ENCODE measurements at places on chromosomes 13 and 19.

GRCh38 chr19:1466018-1466460 is 13.0 kb downstream of the C19orf25 start:
- no peak for DNase-seq

- no peak for DNase-seq
Observed at GRCh38 chr19:9523885-9524474, 14.5 kb downstream of the ZNF426 start.

- DNase-seq: no peak
Observed at GRCh38 chr13:25585000-25585399, 213.2 kb downstream of the ATP8A2 start.

DNA sequence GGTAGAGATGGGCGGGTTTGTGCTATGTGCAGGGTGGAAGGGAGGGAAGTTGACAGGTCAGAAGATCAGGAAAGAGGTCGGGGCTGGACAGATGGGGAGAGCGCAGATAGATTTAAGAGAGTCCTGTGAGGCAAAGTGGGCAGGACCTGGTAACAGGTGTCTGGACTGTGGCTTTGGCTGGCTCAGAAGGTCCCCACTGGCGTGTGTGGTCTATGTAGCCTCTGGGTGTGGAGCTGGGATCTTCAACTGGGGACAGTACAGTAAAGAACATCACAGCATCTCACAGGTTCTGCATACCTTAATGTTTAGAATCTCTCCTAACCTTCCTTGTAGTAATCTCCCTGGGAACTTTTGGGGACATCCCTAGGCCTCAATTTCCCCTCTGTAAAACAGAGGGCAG is 17.7 kb downstream of the CKM start:
- DNase-seq: no peak
